Activated CD4-positive, CD25-positive, alpha-beta regulatory T cell treated with anti-CD3 and anti-CD28 coated beads, Interleukin-2, amount 50 U/mL, for 16 hours (primary cell): ENCODE measurements at places on chromosomes 11 and 22.

DNA sequence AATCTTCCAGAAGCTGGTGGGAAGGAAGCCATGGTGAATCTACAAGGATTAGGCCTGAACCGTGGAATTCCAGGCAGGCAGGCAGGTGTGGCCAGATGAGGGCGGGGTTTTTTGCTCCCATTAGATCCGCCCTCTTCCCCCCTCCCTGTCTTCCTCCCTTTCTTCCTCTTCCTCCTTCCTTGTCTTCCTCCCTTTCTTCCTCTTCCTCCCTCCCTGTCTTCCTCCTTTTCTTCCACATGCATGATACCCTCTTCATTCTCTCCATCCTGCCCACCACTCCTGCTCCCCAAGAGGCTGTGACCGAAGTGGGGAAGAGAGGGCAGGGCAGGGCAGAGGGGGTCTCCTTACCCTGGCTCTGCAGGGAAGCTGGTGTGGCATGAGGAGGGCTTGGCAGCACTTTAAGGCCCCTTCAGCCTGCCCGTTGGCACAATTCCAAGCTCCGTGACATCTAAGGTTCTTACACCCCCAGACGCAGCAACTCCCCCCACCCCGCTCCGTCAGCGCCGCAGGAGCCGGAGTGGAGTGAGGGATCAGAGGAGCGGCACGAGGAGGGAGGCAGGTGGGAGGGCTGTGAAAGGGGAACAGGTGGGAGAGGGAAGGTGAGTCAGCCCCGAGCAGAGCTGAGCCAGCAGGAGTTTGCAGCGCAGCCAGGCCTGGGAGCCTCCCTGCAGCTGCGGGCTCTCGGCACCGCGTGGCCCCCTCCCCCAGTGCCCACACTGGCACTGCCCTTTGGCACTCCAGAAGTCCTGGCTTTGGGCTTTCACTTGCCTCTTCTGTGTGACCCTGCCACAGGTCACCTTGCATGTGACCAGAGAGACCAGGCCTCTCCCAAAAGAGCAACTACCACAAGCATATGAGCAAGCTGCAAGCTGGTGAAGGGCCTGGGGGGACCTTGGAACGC lies 32.1 kb downstream of the KCNJ4 start:
- DNase-seq = no peak

GRCh38 chr11:72807021-72807693 lies 7.1 kb upstream of the ATG16L2 start:
- DNase-seq = no peak

- DNase-seq = no peak
Observed at GRCh38 chr11:70319396-70320076, 49.0 kb downstream of the PPFIA1 start.

DNA sequence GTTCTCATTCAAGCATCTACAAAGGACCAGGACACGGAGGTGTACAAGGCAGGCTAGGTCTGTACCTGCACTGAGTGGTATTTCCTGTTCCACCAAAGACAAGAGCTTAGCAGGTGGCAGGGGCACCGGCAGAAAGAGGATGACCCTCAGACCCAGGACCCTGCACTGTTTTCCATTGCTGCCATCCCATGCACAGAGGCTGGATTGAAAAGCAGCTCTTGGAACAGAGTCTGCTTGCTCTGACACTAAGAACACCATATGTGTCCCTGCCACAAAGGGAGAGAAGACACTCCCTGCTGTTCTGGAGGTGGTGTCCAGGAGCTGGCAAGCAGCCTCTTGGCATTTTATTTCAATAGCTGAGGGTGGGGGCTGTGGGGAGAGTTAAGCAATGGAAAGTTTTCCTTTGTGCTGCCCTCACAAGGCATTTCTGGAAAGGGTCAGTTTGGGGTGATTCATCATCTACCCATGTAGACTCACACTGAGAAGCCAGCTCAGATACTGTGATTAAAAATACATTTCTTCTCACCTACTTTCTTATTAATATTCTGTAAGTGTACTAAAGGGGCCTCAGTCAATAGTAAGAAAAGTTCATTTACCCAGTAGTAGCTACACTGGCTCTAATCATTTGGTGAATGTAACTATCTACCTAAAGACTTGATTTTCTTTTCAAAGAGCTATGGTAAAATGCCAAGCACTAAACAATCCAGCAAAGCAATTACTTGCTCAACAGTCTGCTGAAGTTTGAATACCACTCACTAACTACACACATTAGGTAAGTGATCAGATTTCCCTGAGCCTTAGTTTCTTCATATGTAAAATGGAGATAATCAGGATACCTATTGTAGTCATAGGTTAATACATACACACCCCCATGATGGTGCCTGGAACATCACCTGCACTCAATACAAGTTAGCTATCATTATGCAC lies 55.2 kb downstream of the SLC1A2 start:
- DNase-seq = no peak

- no peak for DNase-seq
Observed at GRCh38 chr11:79285756-79286155, 155.1 kb downstream of the TENM4 start.

DNA sequence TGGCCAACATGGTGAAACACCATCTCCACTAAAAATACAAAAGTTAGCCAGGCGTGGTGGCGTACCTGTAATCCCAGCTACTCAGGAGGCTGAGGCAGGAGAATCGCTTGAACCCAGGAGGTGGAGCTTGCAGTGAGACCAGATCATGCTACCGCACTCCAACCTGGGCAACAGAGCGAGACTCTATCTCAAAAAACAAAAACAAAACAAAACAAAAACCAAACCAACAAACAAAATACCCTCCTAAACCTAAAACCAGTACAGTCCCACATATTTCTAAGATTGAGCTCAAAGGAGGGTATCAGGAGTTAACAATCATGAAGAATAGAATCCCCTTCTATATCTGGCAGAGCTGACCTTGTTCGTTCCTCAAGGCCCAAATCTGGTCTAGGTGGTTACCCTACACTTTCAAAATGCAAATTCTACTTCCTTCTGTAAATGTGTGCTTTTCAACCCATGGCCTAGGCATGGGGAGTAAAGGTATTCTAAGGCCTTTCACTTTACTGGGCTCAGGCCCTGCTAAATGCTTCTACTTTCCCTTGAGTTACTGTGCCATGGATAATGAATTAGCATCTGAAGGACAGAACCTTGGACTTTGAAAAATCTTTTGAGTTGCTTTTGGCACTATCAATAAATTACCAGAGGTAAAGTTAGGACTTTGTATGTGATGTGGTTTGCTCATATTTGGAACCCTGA lies 10.4 kb upstream of the PPP2R1B start:
- no peak for DNase-seq

GRCh38 chr22:36323182-36323854 lies 64.4 kb downstream of the MYH9 start:
- DNase-seq = no peak

GRCh38 chr11:96001037-96001436 lies 77.1 kb upstream of the MTMR2 start:
- DNase-seq = no peak

GRCh38 chr11:73121692-73122091 lies 20.4 kb downstream of the FCHSD2 start:
- DNase-seq = no peak
